ENCODE measurements at places on chromosomes 2 and 18. TPM values are rescaled to one million over a fixed set of nuclear protein-coding genes. Genes with fewer than 3 reads are reported as not detected.

GRCh38 chr2:14401873-14402272, 230.6 kb upstream of the LRATD1 start:
- DNase-seq, result no peak

GRCh38 chr2:60621688-60622429, 68.4 kb upstream of the BCL11A start:
- no peak for DNase-seq

GRCh38 chr18:61972389-61973264, 79.8 kb upstream of the RNF152 start:
- DNase-seq, result no peak

- no peak for DNase-seq
Observed at GRCh38 chr2:226797289-226797988, 2.2 kb downstream of the IRS1 start.

GRCh38 chr2:8680822-8681760, 765 bp upstream of the ID2 start:
- peak; percentile 69 for DNase-seq

GRCh38 chr2:39851651-39852110, 72.6 kb upstream of the THUMPD2 start:
- no peak for DNase-seq

DNA sequence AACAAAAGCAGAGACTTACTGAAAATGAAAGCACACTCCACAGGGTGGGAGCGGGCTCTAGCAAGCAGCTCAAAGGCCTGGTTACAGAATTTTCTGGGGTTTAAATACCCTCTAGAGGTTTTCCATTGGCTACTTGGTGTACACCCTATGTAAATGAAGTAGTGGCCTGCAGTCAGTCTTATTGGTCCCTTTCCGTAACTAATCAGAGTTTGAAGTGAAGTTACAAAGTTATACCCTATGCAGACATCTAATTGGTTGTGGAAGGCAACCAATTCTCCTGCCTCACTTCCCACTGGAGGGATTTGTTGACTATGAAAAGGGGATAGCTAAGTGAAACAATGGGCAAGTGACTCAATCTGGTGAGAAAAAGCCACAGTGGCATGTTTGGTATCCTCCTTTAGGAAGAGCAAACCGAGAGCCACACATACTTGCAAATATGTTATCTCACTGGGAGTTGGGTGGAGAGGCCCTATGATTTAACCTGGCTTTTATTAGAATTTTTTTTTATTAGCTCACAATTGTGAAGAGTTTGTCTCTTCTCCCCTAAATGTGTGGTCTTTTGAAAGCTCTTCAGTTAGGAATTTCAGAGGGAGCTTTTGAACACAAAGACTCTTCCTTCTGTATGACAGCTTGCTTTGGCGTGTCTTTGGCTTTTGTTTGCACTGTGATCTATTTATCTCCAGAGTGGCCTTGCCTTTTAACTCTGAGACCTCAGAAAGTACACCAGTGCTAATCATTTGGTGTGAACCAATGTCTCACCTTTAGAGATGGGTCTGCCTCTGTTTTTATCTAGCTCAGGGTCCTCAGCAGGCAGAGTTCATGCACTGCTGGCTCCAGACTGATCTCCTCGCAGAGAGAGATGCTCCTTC, 69.6 kb downstream of the MAP4K4 start:
- DNase-seq, result peak; percentile 90

TUBA4B gene
- not detected for total RNA-seq

IL1RN gene
- total RNA-seq, result not detected

Measured in dermis blood vessel endothelial cell (primary cell).